Cardiac septum (tissue), 1 donor: ENCODE measurements at places on chromosomes 3 and 15.

DNA sequence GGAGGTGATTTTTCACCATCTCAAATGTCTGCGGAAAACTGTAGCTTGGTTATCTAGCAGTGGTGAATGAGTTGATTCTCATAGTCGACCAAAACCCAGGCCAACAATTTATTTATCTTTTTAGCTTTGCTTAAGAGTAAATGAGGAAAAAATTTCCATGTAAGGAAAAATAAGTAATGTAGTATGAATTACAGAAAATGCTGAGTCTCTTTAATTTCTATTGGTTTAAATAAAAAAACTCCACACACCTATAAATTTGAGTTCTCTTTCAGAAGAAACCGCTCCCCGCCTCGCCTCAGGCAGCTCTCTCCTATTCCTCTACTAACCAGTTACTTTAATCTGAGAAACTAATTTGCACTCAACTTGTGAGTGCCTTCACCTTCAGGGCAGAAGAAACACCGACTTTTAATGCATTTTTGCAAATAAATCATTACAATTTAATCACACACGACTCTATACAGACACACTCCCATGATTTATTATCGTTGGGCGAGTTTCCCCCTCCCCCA lies 540 bp upstream of the RSRC1 start:
- DNase-seq = no peak

DNA sequence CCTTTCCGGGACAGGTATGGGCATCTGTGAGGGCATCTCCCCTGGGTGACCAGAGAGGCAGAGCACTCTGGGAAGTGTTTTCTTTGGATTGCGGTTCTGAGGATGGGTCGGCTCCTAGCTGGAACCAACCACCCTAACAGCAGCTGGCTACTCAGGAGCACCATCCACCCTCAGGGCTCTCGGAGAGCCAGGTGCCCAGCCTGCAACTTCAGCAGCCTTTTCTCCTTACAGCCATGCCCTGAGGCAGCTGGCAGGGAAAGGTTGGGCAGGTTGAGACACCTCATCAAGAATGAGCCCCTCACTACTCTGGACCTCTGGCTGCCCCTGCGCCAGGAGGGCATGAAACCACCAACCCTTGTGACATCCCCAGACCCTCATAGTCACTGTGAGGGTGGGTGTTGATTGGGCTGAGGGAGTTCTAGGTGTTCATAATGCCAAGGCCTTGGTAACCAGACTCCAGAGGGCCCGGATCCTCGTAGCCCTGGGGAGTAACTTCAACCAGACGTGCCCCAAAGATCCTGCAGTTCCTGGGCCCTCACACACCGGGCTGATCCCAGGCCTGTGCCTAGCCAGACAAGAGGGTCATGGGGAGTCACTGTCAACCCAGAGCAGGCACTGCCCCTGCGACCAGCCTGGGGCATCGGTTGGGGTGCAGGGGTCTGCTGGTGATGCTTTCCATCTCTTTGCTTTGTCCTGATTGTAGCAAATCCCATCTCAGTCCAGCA lies 114.4 kb upstream of the ABHD17C start:
- DNase-seq = peak; percentile 63

DNA sequence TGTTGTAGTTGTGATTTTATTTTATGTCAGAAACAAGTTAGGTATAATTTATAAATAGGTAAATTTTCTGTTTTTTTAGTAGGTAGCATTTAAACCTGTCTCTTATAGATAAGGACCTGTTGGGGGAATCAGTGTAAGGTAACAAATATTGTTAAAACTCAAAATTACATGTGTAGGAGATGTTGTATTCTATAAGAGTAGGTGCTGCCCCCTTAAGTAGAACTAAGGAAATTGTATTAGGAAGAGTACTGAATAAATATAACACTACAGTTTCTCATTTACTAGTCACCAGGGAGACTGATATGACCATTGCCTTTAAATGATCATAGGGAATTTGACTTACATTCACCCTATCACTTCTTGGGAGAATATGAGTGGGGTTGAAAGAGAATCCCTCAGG lies 31.2 kb downstream of the SLC25A36 start:
- no peak for DNase-seq

DNA sequence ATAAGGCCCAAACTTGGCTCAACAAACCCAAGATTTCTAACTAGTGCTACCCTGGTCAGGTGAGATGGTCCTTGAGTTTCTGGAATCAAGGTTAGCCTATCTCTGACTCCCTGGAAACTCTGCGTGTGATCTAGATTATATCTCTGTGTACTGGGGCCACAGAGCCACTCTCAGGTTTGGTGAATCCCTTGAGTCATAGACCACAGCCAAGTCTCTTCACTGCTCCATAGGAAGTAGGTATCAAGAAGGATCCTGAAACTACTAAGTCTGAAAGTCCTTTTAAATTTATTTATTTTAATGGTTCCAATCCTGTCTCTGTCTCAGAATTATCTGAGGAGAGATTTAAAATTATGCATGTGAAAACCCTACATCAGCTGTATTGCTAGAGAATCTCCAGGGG lies 99.1 kb downstream of the TUSC7 start:
- DNase-seq = no peak

DNA sequence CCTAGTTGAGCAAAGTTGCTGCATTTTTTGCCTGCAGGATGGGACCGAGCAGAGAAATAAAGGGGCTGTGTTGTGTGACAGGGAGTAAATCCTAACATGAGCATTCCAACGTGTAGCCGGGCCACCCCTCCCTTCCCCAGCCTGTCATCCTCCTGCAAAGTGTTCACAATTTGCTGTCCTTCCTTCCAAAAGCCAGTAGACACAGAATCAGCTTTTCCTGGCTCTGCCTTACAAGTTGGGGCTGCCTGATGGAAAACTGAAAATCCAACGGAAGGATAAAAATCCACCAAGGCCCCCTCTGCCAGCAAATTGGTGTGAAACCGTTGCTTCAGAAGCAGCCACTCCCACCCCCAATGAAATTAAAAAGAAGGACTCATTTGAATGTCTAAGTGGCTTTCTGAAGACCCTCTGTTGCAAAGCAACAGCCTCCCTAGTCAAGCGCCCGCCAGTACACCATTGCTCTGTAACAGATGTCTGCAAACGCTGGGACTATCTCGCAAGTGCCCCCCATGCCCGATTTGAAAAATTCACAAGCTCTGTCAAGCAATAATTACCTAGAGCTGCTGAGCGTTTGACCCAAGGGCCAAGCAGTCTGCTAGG lies 665 bp downstream of the FRMD4B start:
- DNase-seq = no peak

DNA sequence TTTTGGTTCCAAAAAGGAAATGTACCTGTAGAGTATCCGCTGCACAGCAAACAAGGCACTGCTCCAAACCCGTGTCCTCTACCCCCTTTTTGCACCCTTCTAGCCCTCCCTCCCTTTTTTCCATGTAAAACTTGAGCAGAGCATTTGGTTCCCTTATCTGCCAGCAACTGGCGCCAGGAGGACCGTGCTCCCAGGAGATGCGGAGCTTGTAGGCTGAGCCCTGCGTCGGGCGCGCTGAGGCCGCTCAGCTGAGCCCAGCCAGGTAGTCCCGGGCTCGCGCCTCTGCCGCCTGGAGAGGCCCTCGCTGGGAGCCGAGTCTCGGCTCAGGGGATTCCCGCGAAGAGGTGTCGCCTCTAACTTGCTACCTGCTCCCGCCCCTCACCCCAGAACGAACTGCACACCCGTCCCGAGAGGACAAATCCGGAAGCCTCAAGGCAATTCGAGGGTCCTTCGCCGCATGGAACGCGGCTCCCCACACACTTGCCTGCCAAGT lies 575 bp downstream of the TRPM7 start:
- peak; percentile 85 for DNase-seq

- no peak for DNase-seq
These were observed 23.7 kb upstream of the CD276 start for GRCh38 chr15:73660455-73660854.

DNA sequence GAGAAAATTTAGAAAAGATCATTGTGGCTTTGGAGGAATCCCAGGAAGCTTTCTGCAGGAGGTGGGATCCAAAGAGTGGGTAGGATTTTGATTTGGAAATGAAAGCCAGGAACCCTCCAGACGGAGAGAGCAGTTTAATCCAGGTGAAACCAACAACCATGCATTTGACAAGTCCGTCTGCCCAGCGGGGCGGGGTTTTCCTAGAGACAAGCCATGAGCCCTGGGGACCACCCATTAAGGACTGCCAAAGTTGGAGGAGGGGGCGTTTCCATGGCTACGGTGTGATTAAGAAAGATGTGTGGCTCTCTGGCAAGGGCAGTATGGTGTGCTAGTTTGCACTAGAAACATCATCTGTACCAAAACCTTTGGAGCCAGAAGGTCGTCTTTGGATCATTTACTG lies 53.4 kb downstream of the SRGAP3 start:
- DNase-seq = no peak

DNA sequence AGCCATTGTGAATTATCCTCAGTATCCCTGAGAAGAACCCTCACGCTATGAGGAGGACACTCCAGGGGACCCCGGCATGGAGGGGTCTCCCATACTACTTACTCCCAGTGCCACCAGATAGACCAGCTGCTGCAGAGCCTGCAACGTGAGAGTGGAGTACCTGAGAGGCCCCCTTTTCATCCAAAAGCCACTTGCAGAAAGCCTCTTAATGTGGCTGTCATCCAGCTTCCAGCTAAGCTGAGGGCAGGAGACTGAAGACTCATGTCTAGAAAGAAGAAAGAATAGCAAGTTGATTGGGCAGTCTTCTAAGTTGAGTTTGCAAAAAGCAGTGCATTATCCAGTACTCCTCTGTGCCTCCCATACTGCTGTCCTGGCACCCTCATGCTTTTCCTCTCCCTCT lies 27.3 kb upstream of the MNS1 start:
- no peak for DNase-seq

GRCh38 chr3:112127522-112128494 lies 5.2 kb downstream of the GCSAM start:
- no peak for DNase-seq

DNA sequence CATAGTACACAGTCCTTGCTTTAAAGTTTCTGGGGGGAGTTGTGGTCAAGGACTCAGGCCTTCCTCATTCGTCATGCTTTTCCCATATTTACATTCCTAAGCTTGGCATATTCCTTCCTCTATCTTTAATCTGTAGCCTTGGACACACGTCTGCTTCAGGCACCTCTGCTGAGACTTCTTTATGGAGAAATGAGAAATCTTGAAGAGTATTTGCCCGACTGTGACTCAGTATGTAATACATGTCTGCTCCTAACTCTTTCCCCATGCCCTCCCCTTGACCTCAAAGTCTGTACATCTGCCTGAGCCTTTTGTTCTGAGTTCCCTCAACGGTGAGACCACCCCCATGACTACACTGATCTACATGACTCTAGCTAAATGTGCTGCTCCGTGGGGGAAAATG lies 246.1 kb downstream of the SI start:
- DNase-seq = no peak

DNA sequence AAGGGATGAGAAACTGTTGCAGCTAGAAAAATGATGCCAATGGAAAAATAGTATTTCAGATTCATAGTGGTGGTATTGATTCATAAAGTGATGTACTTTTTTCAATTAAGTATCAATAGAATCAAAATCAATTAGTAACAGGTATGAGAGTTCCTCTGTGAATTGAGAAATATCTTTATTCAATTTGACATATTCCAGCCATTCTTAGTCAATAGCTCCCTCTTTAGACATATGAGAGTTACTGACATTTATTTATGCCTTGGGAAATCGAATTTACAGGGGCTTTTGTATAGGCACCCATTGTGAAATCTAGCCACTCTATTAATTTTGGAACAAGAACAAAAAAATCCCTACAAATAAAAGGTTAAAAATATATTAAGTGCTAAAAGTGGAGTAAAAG lies 386.9 kb upstream of the CNTN3 start:
- DNase-seq = no peak

- DNase-seq = no peak
These were observed 32.4 kb upstream of the ALDH1L1 start for GRCh38 chr3:126212620-126213378.

GRCh38 chr3:24810881-24811280 lies 316.2 kb upstream of the THRB start:
- no peak for DNase-seq

DNA sequence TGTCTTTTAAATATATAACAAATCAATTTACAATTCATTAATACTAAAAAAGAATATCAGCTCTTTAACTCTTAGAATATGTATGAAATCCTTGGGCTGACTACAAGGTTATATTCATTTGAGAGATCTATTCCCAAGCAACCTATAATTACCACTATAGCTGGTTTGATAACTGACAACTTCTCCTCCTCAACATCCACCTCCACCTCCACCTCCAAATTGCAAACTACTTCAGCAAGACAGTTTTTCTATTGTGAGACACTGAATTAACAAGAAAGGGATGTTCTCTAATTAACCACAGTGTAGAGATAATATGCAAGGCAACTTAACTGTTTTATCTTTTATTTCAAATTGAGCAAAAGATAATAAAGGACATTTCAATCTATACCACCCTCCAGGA lies 284.8 kb upstream of the ARL6 start:
- no peak for DNase-seq

- no peak for DNase-seq
These were observed 164.3 kb downstream of the MCTP2 start for GRCh38 chr15:94395640-94396039.

- DNase-seq = no peak
These were observed 269.5 kb upstream of the ATP11B start for GRCh38 chr3:182523836-182524235.

GRCh38 chr3:175149675-175150074 lies 290.5 kb downstream of the NAALADL2 start:
- no peak for DNase-seq

GRCh38 chr3:73933585-73933984 lies 308.8 kb upstream of the PDZRN3 start:
- no peak for DNase-seq

- no peak for DNase-seq
These were observed 64.6 kb downstream of the CYP11A1 start for GRCh38 chr15:74302821-74303359.

GRCh38 chr3:79148786-79149185 lies 619.0 kb downstream of the ROBO1 start:
- no peak for DNase-seq

- no peak for DNase-seq
These were observed 124.6 kb upstream of the GBE1 start for GRCh38 chr3:81886081-81886480.

DNA sequence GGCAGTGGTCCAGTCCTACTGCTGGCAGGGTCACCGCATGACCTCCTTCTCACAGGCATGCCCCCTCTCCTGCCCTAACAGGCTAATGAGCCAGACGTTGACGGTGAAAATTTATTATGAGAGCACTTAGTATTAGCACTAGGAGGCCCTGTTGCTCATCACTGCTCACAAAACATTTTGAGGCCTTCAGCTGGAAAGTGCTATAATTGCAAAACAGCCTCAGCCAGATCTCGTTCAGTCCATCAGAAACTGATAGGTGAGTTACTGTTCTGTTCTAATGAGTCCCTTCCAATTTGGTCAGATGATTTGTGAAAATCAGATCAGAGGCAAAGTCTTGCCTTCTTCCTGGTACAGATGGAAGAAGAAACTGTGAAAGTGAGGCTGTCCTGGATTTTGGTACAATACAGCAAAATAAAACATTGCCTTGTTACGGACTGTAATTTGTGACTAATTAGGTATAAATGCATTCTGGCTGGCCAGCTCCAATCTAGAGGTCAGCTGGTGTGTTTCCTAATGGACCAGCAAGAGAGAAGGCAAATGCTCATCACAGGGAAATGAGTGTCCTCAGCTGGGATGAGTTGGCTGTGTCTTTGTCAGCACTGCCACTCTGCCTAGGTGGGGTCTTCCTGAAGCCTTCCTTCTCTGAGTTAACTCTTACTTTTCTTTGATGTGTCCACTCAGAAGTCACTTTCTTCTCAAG lies 316.8 kb downstream of the CHST2 start:
- no peak for DNase-seq
